ENCODE measurements at places on chromosomes 1 and 21.

GRCh38 chr1:44591381-44591780, 82.9 kb downstream of the TMEM53 start:
- DNase-seq: no peak

DNA sequence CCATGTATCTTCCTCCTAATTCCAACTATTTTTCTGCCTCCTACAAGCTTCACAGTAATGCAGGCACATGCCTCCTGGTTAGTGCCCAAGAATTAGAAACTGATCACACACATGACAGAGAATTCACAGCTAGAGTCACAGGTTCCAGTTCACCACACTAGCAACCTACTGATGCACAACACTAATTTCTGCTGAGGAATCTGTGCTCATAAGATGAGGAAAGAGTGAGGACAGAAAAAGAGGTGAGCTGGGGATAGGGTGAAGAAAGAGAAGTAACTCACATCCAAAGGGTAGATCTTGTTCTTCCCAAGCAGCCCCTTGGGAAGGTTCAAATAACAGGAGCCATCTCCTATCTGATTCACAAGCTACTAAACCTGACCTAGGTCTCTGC, 61.3 kb downstream of the PUM1 start:
- DNase-seq: no peak

DNA sequence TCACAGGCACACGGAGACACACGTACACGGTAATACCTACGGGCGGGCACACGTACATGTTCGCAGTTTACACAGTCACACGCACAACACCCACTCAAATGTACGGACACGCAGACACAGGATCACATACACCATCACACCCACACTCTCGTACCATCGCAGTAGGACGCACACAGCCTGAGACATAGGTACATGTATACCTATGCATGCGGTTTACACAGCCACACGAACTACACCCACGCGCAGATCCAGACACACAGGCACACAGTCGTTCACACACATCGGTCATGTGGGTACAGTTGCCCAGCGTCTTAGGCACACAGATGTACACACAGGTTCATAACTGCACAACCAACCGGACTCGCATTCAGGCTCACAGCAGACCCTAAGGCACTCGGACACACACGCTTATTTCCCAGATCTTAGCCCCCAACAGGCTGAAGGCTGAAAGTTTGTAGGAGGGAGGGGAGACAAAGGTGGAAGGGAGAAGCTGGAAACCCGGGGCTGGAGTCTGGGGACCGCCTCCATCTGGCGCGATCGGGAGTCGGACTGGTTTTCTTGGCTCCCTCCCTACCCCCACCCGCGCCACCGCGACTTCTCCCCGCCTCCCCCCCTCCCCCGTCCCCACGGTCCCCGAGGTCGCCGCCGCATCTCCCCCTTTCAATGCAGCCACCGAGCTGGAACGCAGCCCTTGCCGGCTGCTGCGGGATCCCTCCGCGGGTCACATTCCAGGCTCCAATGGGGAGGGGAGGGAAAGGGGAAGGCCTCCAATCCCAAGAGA, 51.9 kb upstream of the SYNC start:
- DNase-seq: no peak

DNA sequence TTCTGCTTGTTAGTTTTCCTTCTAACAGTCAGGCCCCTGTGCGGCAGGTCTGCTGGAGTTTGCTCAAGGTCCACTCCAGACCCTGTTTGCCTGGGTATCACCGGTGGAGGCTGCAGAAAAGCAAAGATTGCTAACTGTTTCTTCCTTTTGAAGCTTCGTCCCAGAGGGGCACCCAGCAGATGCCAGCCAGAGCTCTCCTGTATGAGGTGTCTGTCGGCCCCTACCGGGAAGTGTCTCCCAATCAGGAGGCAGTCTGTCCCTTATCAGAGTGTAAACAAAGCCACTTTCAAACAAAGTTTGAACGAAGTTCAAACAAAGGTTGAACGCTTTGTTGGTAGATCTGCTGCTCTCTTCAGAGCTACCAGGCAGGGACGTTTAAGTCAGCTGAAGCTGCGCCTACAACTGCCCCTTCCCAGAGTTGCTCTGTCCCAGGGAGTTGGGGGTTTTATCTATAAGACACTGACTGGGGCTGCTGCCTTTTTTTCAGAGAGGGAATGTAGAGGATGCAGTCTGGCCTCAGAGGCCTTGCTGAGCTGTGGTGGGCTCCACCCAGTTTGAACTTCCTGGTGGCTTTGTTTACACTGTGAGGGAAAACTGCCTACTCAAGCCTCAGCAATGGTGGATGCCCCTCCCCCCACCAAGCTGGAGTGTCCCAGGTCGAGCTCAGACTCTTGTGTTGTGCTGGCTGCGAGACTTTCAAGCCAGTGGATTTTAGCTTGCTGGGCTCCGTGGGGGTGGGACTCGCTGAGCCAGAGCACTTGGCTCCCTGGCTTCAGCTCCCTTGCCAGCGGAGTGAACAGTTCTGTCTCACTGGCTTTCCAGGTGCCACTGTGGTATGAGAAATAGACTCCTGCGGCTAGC, 401.8 kb downstream of the SRGAP2C start:
- DNase-seq: no peak

DNA sequence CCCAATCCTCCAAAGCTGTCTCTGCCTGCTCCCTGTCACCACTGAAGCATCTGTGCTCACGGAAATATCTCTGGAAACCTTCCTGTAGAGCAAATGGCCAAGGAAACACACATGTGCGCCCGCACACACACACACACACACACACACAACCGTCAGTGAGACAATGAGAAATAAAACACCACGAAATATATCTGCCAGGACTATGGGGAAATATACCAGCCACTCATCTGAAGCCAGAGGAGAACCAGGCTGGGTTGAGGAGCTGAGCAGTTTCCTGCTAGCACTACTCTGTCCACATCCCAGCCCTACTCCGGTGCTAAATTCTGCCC, 25.1 kb upstream of the PLXNA2 start:
- DNase-seq: no peak

DNA sequence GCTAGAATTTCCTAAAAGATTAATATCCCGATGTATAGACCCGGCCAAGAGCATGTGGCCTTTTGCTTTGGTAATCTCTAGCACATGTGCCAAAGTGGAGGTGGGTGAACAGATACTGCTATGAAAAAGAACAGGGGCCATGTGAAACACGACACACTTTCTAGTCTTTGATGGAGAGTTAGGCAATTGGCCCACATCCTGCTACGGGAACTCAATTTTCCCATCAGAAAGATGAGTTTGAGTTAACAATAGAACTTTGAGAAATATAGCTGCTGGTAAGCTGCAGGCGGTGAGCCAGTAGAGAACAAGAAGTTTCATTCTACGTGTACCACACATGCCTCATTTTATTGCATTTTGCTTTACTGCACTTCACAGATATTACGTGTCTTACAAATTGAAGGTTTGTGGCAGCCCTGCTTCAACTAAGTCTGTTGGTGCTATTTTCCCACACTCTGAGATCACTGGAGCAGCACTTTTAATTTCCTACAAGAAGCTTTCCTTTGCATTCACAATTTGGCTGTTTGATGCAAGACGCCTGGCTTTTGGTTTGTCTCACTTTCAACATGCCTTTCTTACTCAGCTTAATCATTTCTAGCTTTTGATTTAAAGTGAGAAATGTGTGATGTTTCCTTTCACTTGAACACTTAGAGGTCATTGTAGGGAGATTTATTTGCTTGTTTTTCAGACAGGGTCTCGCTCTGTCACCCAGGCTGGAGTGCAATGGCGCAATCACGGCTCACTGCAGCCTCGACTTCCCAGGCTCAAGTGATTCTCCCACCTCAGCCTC, 46.3 kb downstream of the HTR6 start:
- DNase-seq: no peak

GRCh38 chr1:33341190-33341589, 20.3 kb upstream of the A3GALT2 start:
- peak; percentile 42 for DNase-seq

GRCh38 chr1:78779831-78780230, 130.2 kb downstream of the IFI44 start:
- DNase-seq: no peak

GRCh38 chr1:229951856-229952534, 115.0 kb upstream of the GALNT2 start:
- DNase-seq: no peak

- no peak for DNase-seq
Measured at GRCh38 chr1:1324084-1324523, 356 bp downstream of the INTS11 start.

- peak; percentile 78 for DNase-seq
Measured at GRCh38 chr1:75672528-75673393, 51.7 kb upstream of the ACADM start.

DNA sequence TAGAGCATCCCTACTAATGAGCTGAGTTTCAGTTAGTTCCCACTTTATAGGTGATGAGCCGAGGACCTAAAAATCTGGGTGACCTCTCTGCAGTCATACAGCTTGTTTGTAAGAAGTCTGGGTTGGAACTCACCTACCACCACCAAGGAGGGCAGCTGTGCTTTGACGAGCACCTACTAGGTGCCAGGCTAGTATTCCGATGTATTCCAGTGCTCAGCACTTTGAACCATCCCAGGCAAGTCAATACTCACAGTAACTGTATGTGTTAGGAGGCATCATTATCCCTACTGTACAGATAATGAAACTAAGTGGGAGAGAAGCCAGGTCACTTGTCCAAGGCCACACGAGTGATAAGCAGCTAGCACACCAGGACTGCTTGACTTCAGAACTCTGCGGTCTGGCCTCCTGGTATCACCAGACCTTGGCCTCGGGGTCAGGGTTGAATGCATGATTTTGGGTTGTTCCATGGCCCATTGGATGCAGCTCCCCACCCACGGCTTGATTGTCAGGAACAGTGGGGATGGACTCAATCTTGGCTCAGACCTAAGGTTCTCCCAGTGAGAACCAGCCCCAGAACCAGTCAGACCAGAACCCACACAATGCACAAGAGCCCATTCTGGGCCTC, 20.7 kb downstream of the ECE1 start:
- DNase-seq: no peak

DNA sequence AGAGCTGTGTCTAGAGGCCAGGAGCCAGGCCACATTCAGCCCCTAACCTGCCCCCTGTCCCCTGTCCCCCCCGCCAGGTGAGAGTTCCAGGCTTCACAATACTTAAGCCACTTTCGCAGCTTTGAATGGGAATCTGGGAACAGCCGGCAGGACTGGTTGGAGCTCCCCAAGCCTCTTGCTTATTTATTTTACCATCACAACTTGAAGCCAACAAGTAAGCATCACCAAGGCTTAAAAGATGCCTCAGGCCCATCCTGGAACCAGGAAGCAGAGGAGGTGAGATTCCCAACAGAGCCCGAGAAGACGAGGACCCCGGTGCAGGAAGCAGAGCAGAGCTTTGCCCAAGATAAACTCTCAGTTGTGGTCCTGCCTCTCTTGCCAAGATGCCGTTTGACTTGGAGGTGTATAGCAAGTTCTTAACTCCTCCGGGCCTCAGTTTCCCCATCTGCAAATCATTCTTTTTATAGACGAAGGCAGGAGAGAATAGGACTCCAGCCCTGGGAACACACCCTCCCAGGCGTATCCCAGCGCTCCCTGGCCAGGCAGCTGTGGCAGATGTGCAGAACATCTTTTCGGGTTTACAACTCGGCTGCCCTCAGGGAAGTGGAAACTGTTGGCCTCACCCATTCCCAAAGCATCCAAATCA, 66.8 kb upstream of the SLC25A33 start:
- no peak for DNase-seq
